Inflammatory macrophage (primary cell): ENCODE measurements at places on chromosomes 7 and 10.

DNA sequence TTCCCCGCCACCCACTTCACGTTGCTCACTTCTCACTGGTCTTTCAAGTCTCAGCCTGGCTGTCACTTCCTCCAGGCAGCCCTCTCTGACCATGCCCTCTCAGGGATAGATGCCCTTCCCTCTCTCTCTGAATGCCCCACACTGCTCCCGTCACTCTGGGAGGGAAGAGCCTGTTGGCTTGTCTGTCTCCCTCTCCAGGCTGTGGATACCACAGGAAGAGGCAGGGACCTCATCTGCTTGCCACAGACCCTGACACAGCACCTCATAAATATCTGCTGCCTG, 93.1 kb downstream of the OAT start:
- DNase-seq = peak; percentile 54

DNA sequence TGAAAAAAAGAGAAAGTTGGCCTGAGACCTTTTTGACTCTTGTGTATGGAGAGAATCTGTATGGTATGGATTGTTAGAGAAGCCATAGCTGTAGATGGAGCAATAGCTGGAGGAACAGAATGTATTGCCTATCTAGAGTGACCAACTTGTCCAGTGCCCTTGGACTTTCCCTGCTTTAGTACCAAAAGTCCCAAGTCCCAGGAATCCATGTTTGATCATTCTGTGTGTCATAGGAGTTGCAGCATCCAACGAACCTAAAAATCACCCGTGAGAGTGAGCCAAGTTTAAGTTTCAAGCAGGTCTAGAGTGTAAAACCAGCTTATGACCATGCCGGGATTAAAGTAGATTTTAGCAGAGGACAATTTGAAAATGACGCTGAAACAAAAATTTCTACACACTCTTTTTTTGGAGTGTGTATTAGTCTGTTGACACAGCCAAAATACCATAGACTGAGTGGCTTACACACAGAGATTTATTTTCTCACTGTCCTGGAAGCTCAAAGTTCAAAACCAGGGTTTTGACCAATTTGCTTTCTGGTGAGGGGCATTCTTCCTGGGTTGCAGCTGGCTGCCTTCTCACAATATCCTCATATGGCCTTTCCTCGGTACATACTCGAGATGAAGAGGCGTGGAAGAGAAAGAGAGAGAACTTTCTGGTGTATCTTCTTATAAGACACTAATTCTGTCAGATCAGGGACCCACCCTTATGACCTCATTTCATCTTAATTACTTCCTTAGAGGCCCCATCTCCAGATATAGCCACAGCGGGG, 36.9 kb upstream of the ZNF518A start:
- DNase-seq = no peak

DNA sequence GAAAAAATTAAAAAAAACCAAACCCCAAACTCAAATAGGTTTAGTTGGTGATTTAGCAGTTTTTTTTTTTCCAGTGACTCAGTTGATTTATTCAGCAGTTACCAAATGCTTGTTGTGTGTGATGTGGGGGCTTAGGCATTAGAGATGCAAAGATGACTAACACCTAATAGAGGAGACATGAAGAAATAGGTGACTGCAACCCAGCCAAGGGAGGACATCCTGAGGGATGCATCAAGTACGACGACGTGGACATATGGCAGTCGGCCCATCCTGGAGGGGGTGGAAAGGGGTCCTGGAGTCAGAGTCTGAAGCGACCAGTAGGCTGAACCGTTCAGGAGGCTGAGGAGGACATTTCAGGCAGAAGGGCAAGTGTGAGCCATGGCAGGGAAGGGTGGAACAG, 35.5 kb downstream of the LRMDA start:
- no peak for DNase-seq

GRCh38 chr10:132078746-132079345, 13.1 kb downstream of the JAKMIP3 start:
- DNase-seq = no peak

- no peak for DNase-seq
Measured at GRCh38 chr10:111037858-111038257, 39.0 kb upstream of the ADRA2A start.

DNA sequence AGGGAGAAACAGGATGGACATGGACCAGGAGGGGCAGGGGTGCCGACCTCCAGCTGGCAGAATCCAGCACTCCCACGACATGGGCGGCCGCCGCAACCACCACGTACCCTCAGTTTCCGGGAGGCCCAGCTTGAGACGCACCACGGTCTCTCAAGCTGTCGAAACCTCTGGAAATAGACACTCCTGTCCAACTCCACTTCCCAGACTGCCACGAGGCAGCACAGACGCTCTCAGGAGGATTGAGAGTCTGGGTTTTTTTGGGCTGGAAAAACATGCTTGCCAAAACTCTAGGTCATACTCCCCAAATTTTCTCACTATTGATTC, 37.9 kb upstream of the PDGFA start:
- no peak for DNase-seq

- DNase-seq = no peak
Measured at GRCh38 chr7:85928500-85928899, 715.2 kb upstream of the GRM3 start.

DNA sequence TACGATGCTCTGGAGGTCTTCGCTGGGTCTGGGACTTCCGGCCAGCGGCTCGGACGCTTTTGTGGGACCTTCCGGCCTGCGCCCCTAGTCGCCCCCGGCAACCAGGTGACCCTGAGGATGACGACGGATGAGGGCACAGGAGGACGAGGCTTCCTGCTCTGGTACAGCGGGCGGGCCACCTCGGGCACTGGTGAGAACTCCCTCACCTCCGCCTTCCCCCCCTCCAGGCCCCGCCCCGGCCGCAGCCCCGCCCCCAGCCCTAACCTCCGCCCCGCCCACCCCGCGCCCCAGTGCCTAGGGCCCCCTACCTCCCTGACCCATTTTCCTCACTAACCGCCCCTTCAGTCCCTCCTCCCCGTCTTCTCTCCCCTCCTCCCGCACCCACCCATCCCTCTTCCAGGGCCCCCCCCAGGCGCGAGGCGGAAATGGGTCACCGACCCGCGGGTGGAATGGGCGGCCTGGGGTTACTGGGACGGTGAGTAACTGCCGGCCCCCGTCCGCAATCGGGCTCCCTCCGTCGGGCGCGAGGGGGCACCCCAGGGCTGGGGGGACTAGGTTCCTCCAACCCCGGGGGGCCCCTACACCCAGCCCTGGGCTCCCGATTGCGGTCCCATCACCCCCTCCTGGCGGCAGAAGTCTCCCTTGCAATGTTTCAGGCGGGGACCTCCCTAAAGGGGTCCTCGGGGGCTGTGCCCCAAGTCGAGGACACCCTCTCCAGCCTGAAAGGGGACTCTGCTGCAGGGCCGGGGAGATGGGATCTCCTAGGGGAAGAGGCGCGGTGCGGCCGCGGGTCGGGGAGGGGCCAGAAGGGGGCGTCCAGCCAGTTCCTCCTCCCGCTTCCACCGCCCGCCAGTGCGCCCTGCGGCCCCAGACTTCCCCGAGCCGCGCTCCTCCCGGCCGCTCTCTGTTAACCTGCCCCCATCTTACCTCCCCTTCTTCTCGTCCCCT, 2.1 kb downstream of the PCOLCE start:
- DNase-seq = peak; percentile 77

GRCh38 chr7:122689346-122690109, 9.4 kb downstream of the RNF133 start:
- DNase-seq = no peak

DNA sequence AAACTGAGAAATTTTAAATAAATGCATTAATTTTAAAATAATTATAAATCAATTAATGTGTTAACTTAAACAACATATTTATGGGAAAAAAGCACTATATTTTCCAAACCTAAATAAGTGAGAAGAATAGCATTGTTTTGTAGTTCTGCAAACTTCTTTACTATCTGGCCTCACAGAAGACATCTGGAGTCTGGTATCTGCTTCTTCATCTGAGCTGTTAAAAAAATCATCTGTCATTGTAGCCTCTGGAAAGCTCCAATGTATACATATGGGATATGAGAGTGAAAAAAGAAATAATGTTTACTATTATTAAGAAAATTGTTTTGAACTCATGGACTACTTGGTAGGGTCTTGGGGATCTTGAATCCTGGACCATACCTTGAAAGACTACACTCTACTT, 32.2 kb downstream of the CTTNBP2 start:
- no peak for DNase-seq

- no peak for DNase-seq
Measured at GRCh38 chr10:108385963-108386362, 1221.5 kb upstream of the SORCS1 start.

DNA sequence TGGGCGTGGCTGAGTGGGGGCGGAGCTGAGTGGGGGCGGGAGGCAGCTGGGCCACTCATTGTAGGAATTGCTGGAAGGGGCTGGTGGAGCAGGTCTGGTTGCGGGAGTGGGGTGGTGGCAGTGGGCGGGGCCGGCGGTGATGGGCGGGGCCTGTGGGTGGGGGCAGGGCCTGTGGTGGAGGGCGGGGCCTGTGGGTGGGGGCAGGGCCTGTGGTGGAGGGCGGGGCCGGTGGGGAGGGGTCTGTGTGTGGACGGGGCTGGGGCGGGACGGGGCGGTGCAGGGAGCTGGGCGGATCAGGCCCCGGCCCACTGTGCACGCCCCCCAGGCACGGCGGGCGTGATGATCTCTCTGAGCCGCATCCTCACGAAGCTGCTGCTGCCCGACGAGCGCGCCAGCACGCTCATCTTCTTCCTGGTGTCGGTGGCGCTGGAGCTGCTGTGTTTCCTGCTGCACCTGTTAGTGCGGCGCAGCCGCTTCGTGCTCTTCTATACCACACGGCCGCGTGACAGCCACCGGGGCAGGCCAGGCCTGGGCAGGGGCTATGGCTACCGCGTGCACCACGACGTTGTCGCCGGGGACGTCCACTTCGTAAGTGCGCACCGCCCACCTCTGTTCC, 14.0 kb downstream of the SLC29A4 start:
- no peak for DNase-seq

DNA sequence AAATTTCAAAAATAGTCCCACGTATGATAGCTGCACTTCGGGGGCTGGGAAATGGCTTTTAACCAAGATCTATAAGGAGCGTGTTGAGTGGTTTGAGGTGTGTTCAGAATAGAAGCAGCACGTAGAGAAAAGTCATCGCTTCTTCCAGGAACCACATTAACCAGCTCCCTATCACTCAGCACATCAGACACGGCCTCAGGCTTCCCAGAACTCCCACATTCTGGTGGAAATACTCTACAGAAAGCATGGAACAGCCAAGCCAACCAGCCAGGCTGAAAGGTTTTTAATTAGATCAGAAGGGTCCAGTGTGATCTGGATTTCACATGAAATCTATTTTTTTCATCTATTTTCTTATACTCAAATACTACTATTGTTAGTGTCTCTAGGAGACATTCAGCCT, 231.5 kb upstream of the NRP1 start:
- DNase-seq = no peak

GRCh38 chr7:119572541-119572940, 700.4 kb upstream of the KCND2 start:
- no peak for DNase-seq

DNA sequence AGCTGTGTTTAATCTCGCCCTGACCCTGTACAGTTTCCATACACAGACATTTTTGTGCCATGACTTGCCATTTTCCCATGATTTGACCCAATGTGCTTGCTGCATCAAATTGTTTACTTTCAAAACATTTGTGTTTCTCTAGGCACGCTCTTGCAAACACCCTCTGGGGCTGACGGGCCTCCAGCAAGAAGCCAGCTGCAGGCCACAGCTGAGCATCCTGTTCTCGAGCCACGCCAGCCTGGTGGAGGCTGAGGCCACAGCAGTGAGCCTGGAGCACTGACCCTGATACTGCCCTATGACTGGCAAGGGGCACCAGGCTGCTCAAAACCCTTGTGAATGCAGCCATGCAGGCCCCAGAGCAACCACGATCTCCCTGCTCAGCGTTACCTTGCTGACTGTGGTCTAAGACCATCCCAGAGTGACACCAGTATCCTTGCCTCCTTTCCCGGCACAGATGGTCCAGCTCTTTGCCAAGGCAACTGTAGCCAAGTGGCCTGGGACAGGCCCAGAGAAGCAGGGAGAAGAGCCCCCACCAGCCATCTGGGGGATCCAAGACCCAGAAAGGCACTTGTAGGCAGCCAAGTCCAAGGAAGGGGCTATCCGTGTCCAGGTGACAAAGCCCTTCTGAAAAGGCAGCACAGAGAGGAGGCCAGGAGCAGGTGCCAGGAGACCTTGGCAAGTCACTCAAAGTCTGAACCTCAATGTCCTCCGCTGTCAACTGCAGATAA, 78.5 kb downstream of the OAT start:
- no peak for DNase-seq

DNA sequence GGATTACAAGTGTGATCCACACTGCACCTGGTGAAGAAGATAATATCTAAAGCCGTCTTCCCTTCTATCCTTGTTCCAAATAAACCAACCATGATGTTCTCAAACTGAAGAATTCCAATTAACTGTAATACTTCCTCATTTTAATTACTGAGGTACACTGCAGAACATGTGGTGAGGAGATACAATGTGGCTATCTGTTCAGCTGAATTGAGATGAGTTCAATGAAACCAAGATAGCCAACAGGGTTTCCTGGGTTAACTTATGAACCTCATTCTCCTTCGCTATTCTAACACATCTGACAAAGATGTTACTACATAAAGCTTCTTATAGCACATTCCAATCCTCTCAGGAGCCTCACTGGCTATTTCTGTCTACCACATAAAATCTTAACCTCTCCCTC, 75.5 kb downstream of the RAPGEF5 start:
- DNase-seq = no peak

- no peak for DNase-seq
Measured at GRCh38 chr10:36759141-36759805, 366.1 kb upstream of the ANKRD30A start.

DNA sequence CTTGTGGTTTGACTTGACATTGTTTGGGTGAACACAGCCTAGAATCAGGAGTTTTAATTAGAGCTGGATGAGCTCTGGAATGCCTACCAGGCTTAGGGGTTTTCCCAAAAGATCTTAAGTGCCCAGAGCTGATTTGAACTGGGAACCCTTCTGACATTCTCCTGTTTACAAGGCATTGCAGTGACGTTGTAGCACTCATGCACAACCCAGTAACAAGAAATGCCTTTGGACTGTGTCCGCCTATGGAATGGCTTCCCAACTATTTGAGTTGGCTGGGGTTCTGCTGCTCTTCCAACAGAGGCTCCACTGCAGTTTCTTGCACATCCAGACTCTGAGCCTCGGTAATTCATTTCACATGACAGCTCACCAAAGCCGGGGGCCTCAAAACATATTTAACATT, 76.7 kb upstream of the MKX start:
- DNase-seq = no peak

DNA sequence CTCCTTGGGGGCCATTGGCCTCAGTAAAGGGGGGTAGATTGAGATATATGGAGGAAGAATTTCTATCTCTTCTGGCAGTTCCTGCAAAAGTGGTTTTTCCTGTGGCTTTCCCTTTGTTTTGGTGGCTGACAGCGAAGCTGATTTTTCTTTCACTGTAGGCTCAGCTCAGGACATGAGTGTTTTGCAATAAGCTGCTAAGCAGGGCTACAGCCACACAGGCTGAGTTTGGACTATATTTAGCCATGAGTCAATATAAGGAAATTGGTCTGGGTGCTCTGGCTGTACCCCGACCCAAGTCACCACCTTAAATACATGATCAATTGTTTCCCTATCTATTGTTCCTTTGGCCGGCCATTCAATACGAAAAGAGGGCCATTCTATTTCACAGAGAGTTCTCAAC, 212.7 kb upstream of the KCND2 start:
- no peak for DNase-seq
